ENCODE measurements at places on chromosomes 3 and 15.

DNA sequence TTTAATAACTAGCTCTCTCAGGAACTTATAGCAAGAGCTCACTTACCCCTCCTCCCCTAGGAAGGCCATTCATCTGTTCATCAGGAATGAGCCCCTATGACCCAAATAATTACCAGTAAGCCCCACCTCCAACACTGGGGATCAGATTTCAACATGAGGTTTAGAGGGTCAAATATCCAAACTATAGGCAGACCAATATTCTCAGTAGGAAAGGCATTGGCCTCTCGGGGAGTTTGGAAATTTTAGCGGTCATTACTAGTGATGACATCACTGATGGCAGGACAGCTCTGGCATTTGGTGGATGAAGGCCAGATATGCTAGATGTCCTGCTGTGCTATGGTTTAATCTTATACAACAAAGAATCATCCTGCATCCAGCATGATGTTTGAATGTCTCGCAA is 15.2 kb upstream of the CD47 start:
- no peak for DNase-seq

GRCh38 chr3:171290680-171291079 is 169.5 kb downstream of the TNIK start:
- DNase-seq, result no peak

GRCh38 chr15:40048926-40049475 is 10.0 kb upstream of the SRP14 start:
- no peak for DNase-seq

DNA sequence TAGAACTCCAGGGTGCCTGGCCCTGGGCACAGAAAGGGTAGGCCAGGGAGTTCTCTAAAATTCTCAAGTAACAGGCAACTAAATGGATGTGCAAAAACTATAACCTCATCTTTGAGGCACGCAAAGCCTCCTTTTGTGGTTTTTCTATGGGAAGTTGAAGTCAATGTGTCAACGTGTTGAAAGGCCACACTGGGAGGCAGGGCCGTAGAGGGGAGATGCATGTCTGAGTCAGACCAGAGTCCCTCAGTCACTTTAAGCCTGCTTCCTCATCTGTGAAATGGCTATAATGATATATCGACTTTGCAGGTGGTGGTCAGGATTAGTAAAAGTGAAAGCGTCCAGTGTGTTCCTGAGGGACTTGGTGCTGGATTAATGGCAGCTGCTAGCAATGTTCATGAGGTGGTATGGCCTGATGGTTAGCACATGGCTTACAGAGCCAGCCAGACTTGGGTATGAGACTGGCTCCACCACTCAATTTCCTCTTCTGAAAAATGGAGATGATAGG is 17.0 kb downstream of the TGM5 start:
- DNase-seq, result no peak

DNA sequence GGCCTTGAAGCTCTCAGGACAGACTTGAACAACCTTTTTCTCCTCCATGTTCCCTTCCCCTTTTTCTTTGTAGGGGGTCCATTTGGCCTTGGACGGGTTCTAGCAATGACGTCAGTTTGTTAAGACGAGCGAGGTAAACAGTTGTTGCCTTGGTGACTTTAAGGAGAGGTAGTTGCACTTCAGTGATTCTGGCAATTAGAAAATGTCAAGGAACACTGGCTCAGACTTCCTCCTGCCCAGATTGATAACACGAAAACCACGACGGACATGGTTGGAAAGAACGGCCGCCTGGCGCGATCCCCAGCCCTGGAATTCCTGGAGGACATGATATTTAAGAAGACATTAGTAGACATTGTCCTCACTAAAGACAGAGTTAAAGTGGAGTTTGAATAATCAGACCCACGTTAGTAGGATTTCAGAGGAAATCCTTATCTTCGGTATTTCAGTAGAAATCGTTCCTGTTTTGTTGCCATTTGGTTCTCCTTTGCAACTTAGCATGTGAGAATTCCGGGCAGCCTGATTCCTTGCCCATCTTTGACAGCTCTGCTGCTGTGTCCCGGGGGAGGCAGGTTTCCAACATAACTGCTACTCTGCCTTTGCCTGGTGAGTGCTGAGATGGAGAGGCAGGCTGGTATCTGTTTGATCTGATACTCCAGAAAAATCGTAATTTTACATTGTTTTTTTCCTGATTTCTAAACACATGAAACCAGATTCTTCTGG is 87.3 kb downstream of the ST6GAL1 start:
- DNase-seq, result peak; percentile 70

GRCh38 chr3:18446149-18446825 is 21.1 kb upstream of the SATB1 start:
- DNase-seq, result peak; percentile 17

- DNase-seq, result no peak
Measured at GRCh38 chr3:174253940-174254339, 605.2 kb upstream of the NAALADL2 start.

DNA sequence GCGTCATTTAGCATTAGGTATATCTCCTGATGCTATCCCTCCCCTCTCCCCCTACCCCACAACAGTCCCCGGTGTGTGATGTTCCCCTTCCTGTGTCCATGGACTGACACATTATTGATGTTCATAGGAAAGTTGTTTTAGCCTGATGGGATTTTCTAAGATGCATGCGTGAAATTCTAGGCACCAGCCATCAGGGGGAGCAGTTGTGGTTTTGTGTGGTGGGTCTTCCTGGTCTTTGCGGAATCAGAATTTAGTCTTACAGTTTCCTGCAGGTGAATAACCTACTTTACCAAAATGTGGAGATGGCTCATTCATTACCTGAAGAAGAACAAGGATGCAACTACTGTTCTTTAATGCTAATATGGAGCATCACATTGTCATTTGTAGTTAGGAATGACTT is 455.0 kb upstream of the THBS1 start:
- peak; percentile 70 for DNase-seq

DNA sequence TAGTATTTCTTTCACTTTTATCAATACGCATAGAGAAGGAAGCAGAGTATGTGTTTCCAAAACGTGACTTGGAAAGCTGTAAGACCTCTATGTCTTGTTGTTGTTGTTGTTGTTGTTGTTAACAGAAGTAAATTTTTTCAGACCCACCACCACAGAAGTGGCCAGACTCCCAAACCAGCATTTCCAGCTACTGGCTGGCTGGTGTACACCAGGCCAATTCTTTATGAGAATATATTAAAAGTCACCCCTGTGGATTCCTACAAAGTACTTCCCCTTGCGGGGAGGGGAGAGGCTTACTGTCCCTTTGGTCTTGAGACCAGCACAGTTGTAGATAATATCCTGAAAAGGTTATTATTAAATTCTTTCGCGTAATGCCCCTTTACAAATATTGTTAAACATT is 1.6 kb upstream of the FOXP1 start:
- DNase-seq, result peak; percentile 41

DNA sequence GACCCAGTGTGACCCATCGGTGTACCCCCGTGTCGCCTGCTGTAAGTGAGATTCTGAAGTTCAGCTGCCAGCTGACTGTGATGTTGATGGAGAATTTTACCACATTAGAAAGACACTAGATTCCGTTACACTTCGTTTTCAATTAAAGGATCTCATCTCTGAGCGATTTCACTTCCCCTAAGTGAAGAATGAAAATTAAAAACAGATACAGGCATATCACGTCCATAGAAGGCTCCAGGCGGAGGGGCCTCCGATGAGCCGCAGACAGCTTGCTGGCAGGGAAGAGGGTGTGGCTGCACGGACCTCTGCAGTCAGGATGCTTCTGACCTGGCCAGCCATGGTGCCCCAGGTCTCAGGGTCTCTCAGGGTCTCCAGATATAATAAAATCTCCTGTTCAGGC is 6.6 kb upstream of the CPN2 start:
- no peak for DNase-seq

DNA sequence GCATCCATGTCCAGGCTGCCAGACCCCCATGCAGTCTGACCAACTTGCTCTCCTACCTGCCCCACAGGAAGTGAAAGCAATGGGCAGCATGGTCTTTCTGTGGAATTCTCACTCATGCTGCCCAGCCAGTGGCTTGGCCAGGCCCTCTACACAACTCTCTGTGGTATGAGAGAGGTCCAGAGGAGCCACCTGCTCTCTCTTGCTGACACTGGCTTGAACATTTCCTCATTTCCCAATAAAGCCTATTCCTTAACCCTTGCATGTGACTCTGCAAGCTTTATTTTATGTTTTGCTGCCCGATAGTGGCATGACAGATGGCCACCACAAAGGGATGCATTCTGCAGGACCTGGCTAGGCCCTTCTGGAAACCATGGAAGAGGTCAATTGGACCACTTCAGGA is 53.8 kb downstream of the CCR1 start:
- no peak for DNase-seq

DNA sequence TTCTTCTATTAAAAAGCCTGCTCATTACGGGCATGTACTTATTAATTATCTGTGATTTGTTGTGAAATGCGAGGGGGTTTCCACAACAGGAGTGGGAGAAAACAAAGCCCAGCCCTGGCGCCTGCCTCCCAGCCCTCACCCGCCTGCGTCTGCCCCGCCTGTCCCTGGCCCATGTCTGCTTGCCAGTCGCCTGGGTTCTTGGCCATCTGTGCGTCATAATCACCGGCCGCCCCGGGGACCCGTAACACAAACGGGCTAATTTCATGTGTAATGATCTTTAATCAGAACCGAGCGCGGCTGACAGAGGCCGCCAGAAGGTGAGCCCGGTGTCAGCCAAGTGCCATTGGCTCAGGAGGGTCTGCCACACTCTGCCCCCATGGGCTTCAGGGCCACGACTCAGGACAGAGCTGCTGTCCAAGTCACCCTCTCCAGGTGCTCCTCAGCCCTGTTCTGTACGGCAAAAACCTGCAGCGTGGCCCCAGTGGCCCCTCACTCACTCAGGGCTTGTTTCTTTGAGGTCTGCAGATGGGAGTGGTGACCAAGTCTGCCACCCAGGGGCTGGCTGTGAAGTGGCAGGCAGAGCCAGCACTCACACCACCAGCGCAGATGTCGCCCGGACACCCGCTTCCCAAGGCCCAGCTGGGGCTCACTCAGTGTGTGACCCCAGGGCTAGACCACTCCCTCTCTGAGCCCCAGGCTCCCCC is 28.8 kb upstream of the TMEM115 start:
- DNase-seq, result peak; percentile 13

DNA sequence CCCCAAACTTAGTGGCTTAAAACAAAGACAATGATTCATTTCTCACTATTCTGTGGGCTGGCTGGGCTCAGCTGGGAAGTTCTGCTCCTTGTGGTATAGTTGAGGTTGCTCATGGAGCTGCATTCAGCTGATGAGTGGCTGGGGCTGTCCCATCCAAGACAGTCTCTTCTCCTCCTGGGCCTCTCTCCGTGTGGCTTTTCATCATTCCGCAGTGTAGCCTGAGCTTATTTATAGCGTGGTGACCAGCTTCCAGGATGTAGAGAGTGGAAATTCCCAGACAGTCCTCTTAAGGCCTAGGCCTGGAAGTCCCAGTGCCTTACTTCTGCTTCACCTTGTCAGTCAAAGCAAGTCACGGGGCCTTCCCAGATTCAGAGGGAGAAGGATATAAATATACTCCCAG is 136.7 kb upstream of the DAZL start:
- no peak for DNase-seq

DNA sequence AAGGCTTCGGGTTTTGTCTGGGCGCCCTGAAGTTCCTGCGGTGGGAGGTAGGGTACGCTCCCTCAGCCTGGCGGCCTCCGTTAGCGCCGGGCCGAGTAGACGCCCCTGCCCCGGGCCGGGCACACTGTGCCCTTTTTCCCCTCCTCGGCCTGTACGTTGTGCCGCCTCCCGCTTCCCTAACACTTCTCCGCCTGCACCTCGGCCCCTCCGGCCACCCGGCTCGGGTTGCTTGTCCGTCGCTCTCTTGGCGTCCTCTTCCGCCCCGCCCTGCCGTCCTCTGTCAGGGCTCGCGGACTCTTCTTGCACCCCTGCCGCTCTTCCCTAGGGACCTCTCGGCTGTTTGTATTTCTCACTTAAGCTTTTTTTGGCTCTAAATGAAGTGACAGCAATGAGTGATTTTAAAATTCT is 384 bp downstream of the KNL1 start:
- DNase-seq, result peak; percentile 74

- DNase-seq, result no peak
Measured at GRCh38 chr3:164620956-164621355, 457.3 kb downstream of the SI start.

GRCh38 chr3:111917300-111917699 is 58.2 kb downstream of the PHLDB2 start:
- DNase-seq, result no peak

GRCh38 chr15:71005895-71006294 is 109.4 kb upstream of the THSD4 start:
- DNase-seq, result no peak

DNA sequence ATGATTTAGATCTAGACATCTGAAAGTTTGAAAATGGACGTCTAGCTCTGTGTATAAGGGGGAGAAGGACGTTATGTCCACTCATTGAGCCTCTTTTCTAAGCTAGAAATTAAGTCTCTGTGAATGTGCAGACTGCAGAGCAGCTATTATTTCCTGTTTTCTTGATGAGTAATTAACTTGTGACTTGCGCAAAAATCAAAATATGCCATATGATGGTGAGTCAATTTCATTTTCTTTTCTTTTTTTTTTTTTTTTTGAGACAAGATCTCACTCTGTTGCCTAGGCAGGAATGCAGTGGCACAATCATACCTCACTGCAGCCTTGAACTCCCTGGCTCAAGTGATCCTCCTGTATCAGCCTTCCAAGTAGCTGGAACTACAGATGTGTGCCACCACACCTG is 14.1 kb downstream of the LACTB start:
- DNase-seq, result no peak

- no peak for DNase-seq
Measured at GRCh38 chr3:70621451-70621850, 309.0 kb upstream of the MDFIC2 start.

GRCh38 chr3:161273589-161274218 is 52.6 kb downstream of the NMD3 start:
- peak; percentile 58 for DNase-seq

- no peak for DNase-seq
Measured at GRCh38 chr3:114639171-114639570, 345.3 kb downstream of the TIGIT start.

DNA sequence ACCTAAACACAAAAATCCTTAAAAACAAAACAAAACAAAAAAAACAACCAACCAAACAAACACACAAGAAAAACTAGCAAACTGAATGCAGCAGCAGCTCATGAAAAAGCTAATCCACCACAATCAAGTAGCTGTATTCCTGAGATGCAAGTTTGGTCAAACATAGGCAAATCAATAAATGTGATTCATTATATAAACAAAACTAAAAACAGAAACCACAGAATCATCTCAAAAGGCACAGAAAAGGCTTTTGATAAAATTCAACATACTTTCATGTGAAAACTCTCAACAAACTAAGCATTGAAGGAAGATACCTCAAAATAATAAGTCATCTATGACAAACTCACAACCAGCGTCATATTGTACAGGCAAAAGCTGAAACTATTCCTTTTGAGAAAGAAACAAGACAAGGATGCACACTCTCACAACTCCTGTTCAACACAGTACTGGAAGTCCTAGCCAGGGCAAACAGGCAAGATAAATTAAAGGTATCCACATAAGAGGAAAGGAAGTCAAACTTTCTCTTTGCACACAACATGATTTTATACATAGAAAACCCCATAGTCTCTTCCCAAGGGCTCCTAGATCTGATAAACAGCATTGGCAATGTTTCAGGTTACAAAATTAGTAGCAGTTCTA is 495.1 kb upstream of the SGO1 start:
- no peak for DNase-seq
